ENCODE measurements at places on chromosomes 4 and X.
A peak's percentile ranks its signal among the peaks of the same experiment; 100 is the strongest.

- DNase-seq = no peak
Measured at GRCh38 chr4:173485164-173485563, 44.9 kb downstream of the HAND2 start.

- no peak for DNase-seq
Measured at GRCh38 chrX:41406201-41406600, 40.9 kb upstream of the NYX start.

GRCh38 chrX:154655786-154656185, 2.4 kb upstream of the CTAG2 start:
- no peak for DNase-seq

DNA sequence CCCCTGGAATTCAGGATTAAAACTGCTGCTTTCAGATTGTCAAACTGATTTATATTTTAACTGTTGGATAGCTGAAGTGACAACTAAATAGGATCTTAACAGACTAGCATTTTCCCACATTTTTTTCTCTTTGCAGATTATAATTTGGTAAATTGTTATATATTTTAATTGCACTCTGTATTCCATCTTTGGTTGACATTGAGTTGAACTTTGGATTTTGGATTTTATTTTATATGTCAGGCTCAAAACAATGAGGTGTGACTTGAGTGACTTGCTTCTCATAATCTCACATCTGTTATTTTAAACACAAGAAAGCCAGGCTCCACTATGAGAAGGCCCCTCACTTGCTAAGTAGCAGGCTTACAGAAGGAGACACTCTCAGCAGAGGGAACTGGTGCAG, 38.1 kb downstream of the NAA11 start:
- DNase-seq = no peak

GRCh38 chr4:792626-793092, 33.3 kb downstream of the CPLX1 start:
- DNase-seq = no peak

GRCh38 chr4:162017863-162018262, 145.9 kb downstream of the FSTL5 start:
- no peak for DNase-seq

DNA sequence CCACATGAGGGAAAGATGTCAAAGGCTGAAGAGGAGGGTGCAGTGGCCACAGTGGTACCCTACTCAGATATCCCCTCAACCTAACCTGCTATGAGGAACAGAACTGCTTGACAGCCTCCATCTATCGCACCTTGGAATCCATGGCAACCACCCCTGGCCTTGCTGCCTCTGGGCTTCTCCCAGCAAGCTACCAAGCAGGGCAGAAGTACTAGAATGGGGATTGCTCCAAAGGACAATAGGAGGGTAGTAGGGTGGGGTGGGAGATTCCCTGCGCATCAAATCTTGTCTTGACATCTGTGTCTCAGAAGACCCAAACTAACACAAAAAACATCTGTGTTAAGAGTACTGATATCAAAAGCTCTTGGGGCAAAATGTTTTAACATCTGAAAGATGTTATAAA, 118.2 kb downstream of the FBXW7 start:
- DNase-seq = no peak

- DNase-seq = peak; percentile 85
Measured at GRCh38 chr4:61143461-61143860, 56.7 kb upstream of the ADGRL3 start.

DNA sequence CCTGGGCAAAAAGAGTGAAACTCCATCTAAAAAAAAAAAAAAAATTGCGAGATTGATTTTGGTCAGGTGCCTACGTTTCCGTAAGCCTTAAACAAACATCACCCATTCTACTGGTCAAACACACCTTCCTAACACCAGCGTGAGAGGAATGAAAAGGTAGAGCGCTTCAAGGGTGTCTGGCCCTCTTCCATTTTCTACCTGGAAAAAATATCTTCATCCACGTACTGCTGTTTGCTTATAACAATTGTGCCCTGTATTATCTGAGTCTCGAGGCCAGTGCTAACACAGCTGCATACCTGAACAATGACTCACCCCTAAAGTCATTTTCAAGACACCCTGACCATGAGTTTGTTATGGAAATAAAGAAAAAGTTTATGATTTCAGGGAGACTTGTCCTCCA, 13.9 kb downstream of the TMSB4X start:
- DNase-seq = peak; percentile 38

GRCh38 chr4:77740480-77740879, 78.7 kb downstream of the CNOT6L start:
- DNase-seq = no peak

GRCh38 chr4:137065311-137065710, 467.0 kb downstream of the PCDH18 start:
- peak; percentile 20 for DNase-seq

GRCh38 chr4:179631321-179631720, 2189.1 kb upstream of the AGA start:
- no peak for DNase-seq

DNA sequence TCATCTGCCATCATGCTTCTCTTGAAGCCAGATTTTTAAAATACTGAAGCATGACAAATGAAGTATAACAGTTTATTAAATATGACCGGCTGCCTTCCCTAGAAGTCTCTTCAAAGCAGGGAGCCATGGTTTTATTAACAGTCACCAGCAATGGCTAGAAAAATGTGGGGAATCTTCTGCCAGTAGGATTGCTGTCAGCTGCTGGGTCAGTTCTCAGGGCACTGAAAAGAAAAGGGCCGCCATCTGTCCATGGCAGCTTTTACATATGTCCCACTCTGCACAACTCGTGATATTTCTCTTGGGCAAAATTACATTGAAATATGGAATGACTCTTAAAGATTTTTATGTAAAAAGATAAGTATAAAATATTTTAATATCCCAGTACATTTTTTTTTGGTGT, 2.8 kb downstream of the CCNG2 start:
- DNase-seq = peak; percentile 69

- no peak for DNase-seq
Measured at GRCh38 chr4:173005912-173006633, 162.5 kb upstream of the GALNT7 start.

- DNase-seq = no peak
Measured at GRCh38 chrX:53580742-53581504, 105.6 kb downstream of the HUWE1 start.
